ENCODE measurements at places on chromosomes 5 and 9. TPM values are rescaled to one million over a fixed set of nuclear protein-coding genes. Genes with fewer than 3 reads are reported as not detected.

Gene C5orf58
- not detected for total RNA-seq

- DNase-seq: no peak
These were observed 22.4 kb downstream of the MAP1B start for GRCh38 chr5:72129725-72130124.

GRCh38 chr9:136441191-136441680, 1.6 kb upstream of the INPP5E start:
- no peak for DNase-seq

DNA sequence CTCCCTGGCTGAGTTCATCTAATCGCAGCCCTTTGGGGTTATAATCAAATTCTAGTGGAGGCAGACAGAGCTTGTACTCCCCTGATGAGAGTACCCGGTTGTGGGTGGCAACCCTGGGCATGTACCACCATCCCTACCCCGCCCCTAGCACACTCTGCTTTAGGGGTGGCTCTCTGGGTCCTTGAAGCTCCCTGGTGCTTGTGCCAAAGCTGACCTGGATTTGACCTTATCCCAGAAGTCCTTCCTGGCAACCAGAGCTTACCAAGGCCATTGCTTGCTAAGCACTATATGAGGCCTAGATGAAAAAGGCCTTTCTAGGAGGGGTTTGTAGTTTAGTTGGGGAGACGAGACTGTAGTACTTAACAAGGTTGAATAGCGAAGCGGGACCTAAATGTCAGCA, 72.2 kb downstream of the RGS3 start:
- DNase-seq: no peak

- no peak for DNase-seq
These were observed 188.0 kb downstream of the SEMA6A start for GRCh38 chr5:116386633-116387032.

DNA sequence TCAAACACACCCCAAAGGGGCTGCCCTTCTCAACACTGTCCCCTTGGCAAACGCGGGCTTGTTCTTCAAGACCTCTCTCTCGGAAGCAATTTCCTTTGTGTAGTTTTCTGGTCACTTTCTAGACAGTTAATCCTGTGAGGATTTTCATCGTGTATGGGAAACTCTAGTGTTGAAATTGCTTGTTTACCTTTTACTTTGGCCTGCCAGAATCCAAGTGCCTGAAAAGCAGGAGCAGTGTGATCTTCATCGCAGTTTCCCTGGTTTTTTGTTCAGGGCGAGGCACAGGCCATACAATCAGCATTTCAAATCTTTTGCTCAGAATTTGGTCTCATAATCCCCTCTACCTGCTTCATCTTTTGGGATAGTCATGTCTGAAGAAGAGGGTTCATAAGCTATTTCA, 115.7 kb upstream of the C9orf72 start:
- no peak for DNase-seq

All from aorta (tissue), 5 donors.